ENCODE measurements at places on chromosomes 12 and 14.

DNA sequence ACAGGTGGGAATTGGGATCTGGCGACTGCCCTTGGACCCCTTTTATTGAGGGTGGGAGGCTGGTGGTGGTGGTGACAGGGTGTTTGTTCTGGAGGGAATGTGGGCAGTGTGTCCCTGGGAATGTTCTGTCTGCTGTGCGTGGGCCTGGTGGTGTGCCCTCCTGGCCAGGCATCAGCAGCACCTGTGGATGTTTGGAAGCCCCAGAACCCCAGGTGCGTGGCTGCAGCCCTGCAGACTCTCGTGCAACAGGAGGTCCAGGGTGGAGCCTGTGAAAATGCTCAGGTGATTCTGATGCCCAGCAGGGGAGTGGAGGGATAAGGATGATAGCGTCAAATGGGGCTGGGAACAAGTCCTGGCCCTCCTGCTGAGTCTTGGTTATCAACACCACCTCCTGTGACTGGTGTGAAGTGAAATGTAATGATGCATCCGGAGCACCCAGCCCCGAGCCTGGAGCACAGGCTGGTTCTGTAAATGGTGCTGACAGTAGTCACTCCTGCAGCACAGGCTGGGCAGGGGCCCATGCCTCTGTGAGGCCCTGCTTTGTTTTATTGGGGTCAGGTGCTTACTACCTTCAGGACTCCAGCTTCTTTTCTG is 176.6 kb downstream of the TSPAN9 start:
- DNase-seq = no peak

DNA sequence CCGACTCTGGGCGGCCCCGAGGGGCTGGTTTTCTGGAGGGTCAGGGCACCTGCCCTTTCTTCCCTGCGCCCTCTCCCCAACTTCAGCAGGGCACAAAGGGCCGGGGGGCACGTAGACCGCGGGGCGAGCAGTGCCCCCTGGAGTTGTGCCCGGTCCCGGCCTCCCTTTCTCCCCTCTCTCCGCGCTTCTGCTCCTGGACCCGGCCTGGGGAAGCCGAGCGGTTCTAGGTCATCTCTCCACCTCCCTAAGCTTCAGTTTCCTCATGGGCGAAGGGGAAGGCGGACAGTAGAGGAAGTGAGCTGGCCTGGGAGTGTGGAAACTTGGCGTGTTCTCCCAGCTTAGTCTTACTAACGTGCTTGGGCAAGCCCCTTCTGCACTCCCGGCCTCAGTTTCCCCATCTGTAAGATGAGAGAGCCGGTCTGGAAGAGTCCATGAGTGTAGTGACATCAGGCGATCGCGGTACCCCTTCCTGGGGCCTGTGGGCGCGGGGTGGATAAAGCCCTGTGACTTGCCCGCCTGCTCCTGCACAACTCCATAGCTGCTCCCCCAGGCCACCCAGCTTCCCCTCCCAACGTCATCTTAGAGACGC is 158.6 kb upstream of the PARP11 start:
- no peak for DNase-seq

DNA sequence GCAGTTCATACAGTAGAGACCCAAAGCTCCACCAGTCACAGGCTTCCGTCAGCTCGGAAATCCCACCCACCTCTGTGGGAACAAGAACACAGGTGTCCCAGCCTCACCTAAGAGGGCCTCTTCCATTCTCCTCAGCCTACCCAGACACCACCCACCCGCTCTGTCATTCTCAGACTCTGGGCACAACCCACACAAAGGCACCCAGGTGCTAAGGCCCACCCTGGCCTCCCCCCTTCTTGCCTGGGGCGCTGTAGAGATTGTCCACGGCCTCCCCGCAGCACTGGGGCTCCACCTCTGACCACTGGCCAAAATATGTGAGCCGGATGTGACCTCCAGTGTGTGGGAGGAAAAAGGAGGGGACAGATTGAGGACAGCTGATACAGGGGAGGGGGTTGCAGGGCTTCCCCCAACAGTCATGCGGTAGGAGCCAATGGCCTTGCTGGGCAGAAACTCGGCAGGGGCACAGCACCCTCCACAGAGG is 14.2 kb downstream of the RPS6KL1 start:
- no peak for DNase-seq

- DNase-seq = no peak
Observed at GRCh38 chr12:39327510-39327909, 115.4 kb downstream of the KIF21A start.

GRCh38 chr14:86221755-86222154 is 691.8 kb downstream of the FLRT2 start:
- DNase-seq = no peak

- no peak for DNase-seq
Observed at GRCh38 chr14:73739899-73740617, 25.9 kb upstream of the PNMA1 start.

DNA sequence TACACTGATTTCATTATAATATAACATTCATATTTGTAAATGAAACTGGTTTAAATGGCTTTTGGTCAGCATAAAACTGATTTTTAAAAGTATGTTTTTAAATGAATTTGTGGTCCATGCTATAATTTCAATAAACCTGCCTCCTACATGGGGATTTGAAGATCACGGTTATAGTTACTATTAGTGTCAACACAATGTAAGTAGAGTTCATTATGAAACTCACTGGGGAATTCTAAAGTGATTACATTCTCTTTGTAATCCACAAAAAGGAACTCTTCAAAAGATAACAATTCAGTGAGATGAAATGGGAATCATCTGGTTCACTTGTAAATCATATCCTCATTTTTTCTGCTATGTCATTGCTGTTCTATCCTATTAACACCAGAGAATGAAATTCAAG is 204.5 kb upstream of the G2E3 start:
- no peak for DNase-seq

DNA sequence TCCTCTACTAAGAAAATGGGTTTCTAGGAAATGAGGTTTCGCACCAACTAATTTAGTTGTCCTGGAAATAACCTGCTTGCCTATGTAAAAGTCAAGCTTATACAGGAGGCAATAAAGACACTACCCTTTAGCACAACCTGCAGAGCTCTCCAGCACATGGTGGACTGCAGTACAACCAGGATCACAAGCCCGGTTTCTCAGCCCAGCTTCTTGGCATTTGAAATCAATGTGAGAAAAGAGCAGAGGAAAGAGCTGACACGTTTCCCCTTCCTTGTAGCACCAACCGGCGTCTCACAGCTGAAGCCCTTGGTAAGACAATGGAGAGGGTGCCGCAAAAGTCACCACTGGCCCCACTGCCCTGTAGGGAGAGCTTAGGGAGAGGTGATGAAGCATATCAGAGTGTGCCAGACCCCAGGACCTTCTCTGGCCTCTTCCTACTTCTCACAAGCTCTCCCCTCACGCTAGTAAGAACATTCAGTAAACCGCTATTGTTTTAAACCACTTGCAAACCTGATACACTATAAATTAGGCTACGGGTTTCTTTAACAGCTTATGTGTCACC is 8.6 kb downstream of the SPTLC2 start:
- no peak for DNase-seq

GRCh38 chr12:105943525-105943924 is 195.2 kb downstream of the NUAK1 start:
- no peak for DNase-seq

DNA sequence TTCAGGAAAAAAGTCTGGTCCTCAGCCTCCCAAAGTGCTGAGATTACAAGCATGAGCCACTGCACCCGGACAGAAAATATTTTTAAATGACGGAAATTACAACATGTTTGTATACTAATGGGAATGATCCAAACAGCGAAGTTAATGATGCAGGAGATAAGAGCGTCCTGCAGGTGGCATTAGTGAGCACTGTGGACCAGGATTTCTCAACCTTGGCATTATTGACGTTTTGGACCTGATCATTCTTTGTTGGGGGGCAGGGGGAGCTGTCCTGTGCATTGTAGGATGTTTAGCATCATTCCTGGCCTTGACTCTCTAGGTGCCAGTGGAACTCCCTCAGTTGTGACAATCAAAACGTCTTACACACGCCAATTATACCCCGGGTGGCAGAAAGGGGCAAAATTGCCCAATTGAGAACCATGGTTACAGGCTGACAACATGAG is 34.1 kb downstream of the SCFD1 start:
- DNase-seq = no peak

DNA sequence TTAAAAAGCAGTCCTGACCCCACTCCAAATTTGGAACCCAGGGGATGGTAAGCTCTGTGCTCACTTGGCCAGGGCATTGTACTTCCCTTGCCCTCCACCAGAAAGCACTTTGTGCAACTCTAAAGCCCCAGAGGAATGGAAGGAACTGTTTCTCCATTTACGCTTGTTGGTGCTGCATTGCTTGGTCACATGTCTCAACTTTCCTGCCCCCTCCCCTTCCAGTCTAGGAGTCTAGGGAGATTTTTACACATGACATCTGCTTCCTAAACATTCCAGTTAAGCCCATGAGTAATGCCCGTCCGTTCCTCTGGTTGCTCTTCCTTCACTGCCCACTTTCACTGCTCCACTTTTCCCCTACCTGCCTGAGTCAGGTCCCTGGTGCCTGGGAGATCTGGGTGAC is 92.6 kb upstream of the MAP1LC3B2 start:
- no peak for DNase-seq

DNA sequence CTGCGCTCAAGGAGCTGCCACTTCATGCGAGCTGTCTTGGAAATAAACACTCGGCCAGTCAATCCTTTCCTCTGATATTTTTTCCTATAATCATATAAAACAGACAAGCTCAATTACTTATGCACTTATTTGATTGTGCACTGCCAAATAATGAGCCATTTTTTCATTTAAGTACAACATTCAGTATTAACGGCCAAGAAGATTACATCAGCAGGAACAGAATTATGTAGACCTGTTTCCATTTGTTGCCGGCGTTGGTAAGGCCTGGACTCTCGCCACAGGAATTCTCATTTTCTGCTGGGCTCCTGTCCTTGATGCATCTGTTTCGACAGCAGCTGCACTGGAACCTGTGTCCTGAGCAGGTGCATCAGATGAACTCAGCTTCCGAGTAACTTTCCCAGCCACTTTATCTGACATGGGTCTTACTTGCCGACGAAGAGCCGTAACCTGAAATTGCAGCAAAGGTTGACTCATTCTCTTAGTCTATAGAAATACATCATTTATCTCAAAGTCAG is 110.2 kb downstream of the KIF21A start:
- no peak for DNase-seq

- no peak for DNase-seq
Observed at GRCh38 chr12:27965411-27965810, 7.1 kb downstream of the PTHLH start.

DNA sequence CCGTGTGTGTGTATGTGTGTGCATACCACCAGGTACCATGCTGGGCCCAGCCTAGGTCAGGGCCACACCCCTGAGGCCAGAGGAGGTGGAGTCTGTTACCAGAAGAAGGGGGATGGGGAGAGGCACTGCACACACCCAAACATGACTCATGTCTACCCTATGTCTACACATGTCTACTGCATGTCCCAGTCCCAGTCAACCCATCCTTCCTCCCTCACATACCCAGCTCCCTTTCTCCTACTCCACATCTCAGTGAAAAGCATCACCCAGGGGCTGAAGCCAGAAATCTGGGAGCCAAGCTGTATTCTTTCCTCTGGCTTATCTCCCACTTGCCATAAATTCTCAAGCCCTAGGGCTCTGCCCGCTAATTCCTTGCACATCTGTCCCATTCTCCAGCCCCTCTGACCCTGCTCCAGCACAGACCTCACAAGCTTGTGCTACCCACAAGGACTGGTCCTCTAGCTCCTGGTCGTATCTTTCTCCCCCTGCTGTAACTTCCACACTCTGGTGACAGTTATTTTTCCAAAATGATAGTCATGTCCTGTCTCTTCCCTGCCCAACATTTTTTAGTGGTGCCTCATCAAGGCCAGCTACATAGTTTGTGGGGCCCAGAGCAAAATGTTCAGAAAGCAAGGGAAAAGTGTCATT is 18.0 kb upstream of the APPL2 start:
- no peak for DNase-seq

- no peak for DNase-seq
Observed at GRCh38 chr14:53384536-53384935, 231.4 kb upstream of the DDHD1 start.

Measured in left forelimb (tissue), 1 donor.